ENCODE measurements at places on chromosomes 16 and 17. TPM values are rescaled to one million over a fixed set of nuclear protein-coding genes. Genes with fewer than 3 reads are reported as not detected.

The PNMT gene
- 4.3 TPM for total RNA-seq

The KRTAP4-4 gene
- not detected for total RNA-seq

The CSH2 gene
- total RNA-seq, result not detected

The ABCA5 gene
- 20.7 TPM for total RNA-seq

The ESRP2 gene
- 61.0 TPM for total RNA-seq

The KRT20 gene
- total RNA-seq, result not detected

The CLEC3A gene
- total RNA-seq, result not detected

The USP43 gene
- 4.3 TPM for total RNA-seq

The DCTPP1 gene
- total RNA-seq, result 17.9 TPM

The HSD11B2 gene
- 2.2 TPM for total RNA-seq

The KRT14 gene
- total RNA-seq, result not detected

The IKZF3 gene
- 8.2 TPM for total RNA-seq

The ZG16B gene
- total RNA-seq, result not detected

The SLC5A11 gene
- total RNA-seq, result not detected

The CD300C gene
- total RNA-seq, result 8.2 TPM

The CHP2 gene
- not detected for total RNA-seq

The IGSF6 gene
- 88.4 TPM for total RNA-seq

The MSLN gene
- 93.3 TPM for total RNA-seq

The GEMIN4 gene
- 23.0 TPM for total RNA-seq

The EXOC7 gene
- total RNA-seq, result 121 TPM

The PRSS27 gene
- 0.81 TPM for total RNA-seq

The PTGES3L gene
- 0.38 TPM for total RNA-seq

The SOST gene
- not detected for total RNA-seq

The FA2H gene
- 2.1 TPM for total RNA-seq

The BHLHA9 gene
- total RNA-seq, result not detected

The KRTAP3-1 gene
- total RNA-seq, result not detected

The CYB5B gene
- 88.4 TPM for total RNA-seq

The HASPIN gene
- 0.41 TPM for total RNA-seq

The TBC1D3C gene
- not detected for total RNA-seq

The DNAAF8 gene
- total RNA-seq, result 0.58 TPM

The KREMEN2 gene
- not detected for total RNA-seq

The CACNA1G gene
- total RNA-seq, result not detected

The ITGAX gene
- total RNA-seq, result 184 TPM

The KLHL10 gene
- total RNA-seq, result 0.29 TPM

The CCL4 gene
- 12.5 TPM for total RNA-seq

The HBA1 gene
- total RNA-seq, result 241 TPM

The ATP2A1 gene
- total RNA-seq, result 0.46 TPM
